ENCODE measurements at places on chromosomes 2 and 18. TPM values are rescaled to one million over a fixed set of nuclear protein-coding genes. Genes with fewer than 3 reads are reported as not detected.

The KCNK3 gene
- total RNA-seq: not detected

GRCh38 chr18:11887328-11888128 is 20.6 kb downstream of the MPPE1 start:
- H3K4me1 ChIP-seq: no peaks in the 10 kb centered on the region
- no peak overlapping the region for H3K27ac ChIP-seq
- DNase-seq: no peak
- H3K4me3 ChIP-seq: no peak overlapping the region
- H3K36me3 ChIP-seq: peaks cover 26% of the 10 kb centered on the region
- H3K27me3 ChIP-seq: no peaks in the 10 kb centered on the region

DNA sequence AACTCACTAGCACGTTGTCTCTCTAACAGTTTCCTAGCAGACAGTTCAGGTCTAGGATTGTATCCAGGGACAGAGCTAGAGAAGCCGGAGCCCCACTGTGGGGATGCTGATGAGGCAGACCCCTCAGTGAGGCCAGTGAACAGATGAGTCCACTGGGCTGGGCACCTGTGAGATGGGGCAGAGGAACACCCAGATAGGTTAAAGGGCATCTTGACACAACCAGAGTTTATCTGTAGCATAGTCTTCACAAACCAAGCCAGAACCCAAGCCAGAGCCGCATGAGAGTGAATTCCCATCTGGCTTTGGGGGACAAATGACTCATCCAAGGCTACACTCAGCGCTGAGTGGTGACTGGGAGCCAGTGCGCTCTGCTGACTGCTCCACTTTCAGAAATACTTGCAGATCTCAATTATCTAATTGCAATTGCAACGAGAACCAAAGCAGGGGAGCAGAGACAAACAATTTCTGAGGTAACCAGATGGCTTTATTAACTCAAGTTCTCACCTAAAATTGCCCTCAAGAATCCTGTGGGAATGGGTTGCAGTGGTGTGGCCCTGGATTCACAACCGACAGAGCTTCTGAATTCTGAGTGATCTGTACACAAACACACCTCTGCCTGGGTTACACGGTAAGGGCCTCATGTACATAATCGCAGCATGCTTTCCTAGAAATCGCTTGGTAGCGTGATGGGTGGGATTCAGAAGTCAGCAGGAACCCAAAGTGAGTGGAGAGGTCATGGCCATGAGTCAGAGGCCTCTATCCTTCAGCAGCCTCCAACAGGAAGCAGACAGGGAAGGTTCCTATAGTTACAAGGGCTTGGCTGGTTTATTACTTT is 48.7 kb upstream of the MSH2 start:
- H3K4me3 ChIP-seq: no peak overlapping the region
- no peaks in the 10 kb centered on the region for H3K36me3 ChIP-seq
- no peaks in the 10 kb centered on the region for H3K4me1 ChIP-seq
- no peak overlapping the region for H3K27ac ChIP-seq
- H3K27me3 ChIP-seq: no peaks in the 10 kb centered on the region

The UBE2F gene
- total RNA-seq: 70.2 TPM

- no peak overlapping the region for H3K4me3 ChIP-seq
- H3K27me3 ChIP-seq: no peaks in the 10 kb centered on the region
- peaks cover 22% of the 10 kb centered on the region for H3K4me1 ChIP-seq
- DNase-seq: no peak
Measured at GRCh38 chr2:30276455-30276911, 45.1 kb downstream of the LBH start.

All from activated CD8-positive, alpha-beta T cell treated with anti-CD3 and anti-CD28 coated beads, Interleukin-2, amount 10 ng/mL, durations not matched to agents 7 days and 5 days (primary cell).